ENCODE measurements at places on chromosomes 2 and 18. TPM values are rescaled to one million over a fixed set of nuclear protein-coding genes. Genes with fewer than 3 reads are reported as not detected.

Gene POTEJ
- not detected for total RNA-seq

Gene NEB
- total RNA-seq, result 136 TPM

Gene TPO
- 2.7 TPM for total RNA-seq

Gene APCDD1
- 53.3 TPM for total RNA-seq

Gene LINC00305
- not detected for total RNA-seq

Gene ANKZF1
- 14.9 TPM for total RNA-seq

Gene GKN2
- not detected for total RNA-seq

Gene SFTPB
- total RNA-seq, result not detected

GRCh38 chr2:62267696-62268095 lies 71.8 kb downstream of the B3GNT2 start:
- peaks cover 6% of the 10 kb centered on the region for H3K4me1 ChIP-seq
- no peak for DNase-seq
- H3K27ac ChIP-seq, result no peak overlapping the region
- H3K4me3 ChIP-seq, result no peak overlapping the region
- no peaks in the 10 kb centered on the region for H3K27me3 ChIP-seq
- no peaks in the 10 kb centered on the region for H3K36me3 ChIP-seq

DNA sequence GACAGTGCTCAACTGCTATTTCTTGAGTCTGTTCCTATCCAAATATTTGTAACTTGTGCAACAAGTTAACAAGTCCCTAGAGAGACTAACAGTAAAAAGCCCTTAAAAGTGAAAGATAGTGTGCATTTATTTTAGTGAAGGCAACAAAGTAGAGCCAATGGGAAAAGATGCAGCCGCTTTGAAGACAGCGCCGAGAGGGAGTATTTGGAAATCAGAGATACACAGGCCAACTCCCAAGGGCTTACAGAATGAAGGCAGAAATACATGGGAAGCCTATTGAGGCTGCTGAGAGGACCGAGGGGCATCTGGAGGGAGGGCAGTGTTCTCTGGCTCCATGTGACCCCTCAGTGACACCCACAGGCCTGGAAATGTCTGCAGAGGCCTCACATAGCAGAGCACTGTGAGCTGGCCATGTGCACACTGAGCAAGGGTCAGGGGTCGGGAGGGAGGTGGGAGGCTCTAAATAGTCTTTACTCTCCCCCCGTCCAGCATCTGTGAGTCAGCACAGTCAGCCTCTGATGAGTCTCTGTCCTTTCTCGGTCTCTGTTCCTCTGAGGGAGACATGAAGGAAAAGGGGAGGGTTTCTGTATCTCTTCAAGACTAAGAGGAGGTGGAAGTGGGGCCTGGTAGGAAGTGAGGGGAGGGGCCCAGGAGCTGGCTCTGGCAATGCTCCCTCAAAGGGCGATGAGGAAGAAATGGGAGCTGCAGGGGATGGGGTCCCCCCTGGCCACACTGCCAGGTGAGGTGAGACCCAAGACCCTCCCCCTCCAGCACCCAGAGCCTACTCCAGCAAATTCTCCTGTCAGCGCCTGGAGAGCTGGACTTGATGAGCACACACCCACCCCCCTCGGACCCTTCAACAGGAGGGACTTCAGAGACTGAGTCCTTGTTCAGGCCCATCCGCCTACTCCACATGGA lies 133.6 kb downstream of the SP3 start:
- H3K36me3 ChIP-seq, result no peaks in the 10 kb centered on the region
- no peaks in the 10 kb centered on the region for H3K27me3 ChIP-seq
- H3K4me3 ChIP-seq, result no peak overlapping the region

GRCh38 chr2:160271171-160272086 lies 71.4 kb upstream of the ITGB6 start:
- peaks cover 34% of the 10 kb centered on the region for H3K36me3 ChIP-seq
- no peak for DNase-seq
- peak overlapping the region; percentile 95 for H3K27ac ChIP-seq
- H3K27me3 ChIP-seq, result no peaks in the 10 kb centered on the region
- H3K4me1 ChIP-seq, result no peaks in the 10 kb centered on the region
- H3K4me3 ChIP-seq, result peak overlapping the region; percentile 51

DNA sequence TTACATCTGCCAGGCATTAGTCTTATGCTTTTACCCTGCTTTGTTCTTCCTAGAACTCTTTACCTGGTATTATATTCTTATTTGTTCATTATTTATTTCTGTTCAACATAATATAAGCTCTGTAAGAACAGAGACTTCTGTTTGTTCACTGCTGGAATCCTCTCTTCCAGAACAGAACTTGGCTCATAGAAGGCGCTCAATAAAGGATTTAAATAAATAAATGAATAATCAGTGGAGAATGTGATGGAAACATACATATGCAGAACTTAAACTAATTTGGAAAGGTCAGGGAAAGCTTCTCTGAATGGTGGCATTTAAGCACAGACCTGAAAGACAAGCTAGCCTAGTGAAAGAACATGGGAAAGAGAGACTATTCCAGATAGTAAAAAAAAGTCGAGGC lies 24.3 kb downstream of the NCKAP1 start:
- H3K4me1 ChIP-seq, result no peaks in the 10 kb centered on the region
- no peak overlapping the region for H3K4me3 ChIP-seq
- DNase-seq, result no peak
- H3K36me3 ChIP-seq, result no peaks in the 10 kb centered on the region
- no peak overlapping the region for H3K27ac ChIP-seq
- no peaks in the 10 kb centered on the region for H3K27me3 ChIP-seq
